Activated CD4-positive, alpha-beta memory T cell treated with anti-CD3 and anti-CD28 coated beads for 36 hours (primary cell): ENCODE measurements at places on chromosomes 6 and 20. TPM values are rescaled to one million over a fixed set of nuclear protein-coding genes. Genes with fewer than 3 reads are reported as not detected.

DNA sequence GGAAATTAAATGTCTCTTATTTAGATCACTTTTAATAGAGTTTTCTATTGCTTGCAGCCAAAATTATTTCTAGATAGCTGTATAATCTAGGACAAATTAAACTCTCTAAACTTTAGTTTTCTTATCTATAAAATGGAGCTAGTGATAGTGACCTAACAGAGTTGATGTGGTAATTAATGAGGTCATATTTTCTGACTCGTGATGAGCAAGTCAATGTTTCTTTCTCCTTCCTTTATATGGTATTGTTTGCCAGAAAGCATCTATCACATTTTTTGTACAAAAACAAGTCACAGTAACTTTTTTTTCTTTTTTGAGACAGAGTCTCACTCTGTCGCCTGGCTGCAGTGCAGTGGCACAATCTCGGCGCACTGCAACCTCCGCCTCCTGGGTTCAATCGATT, 267.7 kb downstream of the FARS2 start:
- DNase-seq, result no peak

- no peak for DNase-seq
Measured at GRCh38 chr6:160121558-160121957, at the start of gene SLC22A1. TSS of gene SLC22A1 (plus strand) at chr6:160121815. CDS start at chr6:160121936, 121 bp downstream.

DNA sequence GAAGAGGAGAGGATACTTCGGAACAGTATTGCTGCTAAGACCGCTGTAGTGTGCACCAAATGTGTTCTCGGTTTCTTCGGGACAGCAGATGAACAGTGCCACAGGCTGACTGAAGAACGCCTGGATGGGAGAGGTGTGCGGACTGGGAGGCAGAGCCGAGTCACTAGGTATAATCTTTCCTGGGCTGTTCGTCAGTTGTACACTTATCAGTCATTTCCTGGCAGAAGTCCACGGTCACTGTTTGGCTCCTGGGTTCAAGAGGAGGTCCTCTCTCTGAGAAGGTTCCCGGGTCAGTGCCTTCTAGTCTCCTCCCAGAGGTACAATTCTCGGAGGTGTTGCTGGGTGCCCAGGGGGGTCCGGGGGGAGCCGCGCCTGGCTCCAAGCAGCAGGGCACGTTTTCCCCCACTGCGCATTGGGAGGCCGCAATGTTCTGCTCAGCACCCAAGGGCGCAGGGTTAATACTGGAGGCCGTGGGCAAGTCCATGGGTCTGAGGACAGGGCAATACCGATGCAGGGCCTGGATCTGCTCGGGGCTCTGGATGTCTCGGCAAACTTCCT, 38.1 kb downstream of the GJA10 start:
- no peak for DNase-seq

DNA sequence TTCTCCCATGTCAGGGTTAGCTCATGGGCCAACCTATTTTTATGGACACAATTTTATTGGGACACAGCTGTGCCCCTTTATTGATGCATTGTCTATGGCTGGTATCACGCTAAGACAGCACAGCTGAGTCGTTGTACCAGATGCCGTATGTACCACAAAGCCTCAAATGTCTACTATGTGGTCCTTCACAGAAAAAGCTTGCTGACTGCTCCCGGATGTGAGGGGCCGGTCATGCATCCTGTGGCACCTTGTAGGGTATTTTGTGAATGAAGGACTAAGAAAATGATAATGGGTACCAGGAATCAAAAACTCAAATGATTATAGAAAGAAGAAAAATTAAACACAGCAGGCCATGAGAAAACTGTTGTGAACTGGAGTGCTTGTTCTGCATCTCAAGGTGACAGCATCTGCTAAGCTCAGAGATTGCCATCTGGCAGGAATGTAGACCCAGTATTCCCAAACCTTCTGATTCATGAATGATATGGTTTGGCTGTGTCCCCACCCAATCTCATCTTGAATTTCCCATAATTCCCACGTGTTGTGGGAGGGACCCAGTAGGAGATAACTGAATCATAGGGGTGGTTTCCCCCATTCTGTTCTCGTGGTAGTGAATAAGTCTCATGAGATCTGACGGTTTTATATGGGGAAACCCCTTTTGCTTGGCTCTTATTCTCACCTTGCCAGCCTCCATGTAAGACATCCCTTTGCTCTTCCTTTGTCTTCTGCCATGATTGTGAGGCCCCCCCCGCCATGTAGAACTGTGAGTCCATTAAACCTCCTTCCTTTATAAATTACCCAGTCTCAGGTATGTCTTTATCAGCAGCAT, 248.5 kb downstream of the TSHZ2 start:
- peak; percentile 21 for DNase-seq

DNA sequence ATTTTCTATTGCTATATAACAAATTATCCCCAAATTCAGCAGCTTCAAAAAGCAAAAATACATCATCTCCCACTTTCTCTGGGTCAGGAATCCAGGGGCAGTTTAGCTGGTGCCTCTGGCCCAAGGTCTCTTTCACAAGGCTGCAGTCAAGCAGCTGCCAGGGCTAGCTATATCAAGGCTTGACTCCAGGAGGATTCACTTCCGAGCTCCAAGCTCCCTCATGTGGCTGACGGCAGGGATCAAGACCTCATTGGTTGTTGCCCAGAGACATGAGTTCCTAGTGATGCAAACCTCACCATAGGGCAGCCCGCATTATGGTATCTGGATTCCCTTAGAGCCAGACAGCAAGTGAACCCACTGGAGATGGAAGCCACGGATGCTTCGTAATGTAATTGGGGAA, 1.3 kb upstream of the VNN1 start:
- no peak for DNase-seq

The BHLHE23 gene
- not detected for total RNA-seq

The CCDC28A gene
- 17.9 TPM for total RNA-seq
